MV-4-11 (cell line): ENCODE measurements at places on chromosomes 12 and 14.

- peak; percentile 33 for DNase-seq
Measured at GRCh38 chr12:29743801-29744200, 39.9 kb downstream of the TMTC1 start.

GRCh38 chr12:78878459-78878858, 13.9 kb downstream of the SYT1 start:
- DNase-seq = no peak

GRCh38 chr14:83255015-83255726, 1721.5 kb upstream of the SEL1L start:
- peak; percentile 98 for DNase-seq

GRCh38 chr12:29234965-29235626, 86.0 kb downstream of the FAR2 start:
- DNase-seq = no peak

DNA sequence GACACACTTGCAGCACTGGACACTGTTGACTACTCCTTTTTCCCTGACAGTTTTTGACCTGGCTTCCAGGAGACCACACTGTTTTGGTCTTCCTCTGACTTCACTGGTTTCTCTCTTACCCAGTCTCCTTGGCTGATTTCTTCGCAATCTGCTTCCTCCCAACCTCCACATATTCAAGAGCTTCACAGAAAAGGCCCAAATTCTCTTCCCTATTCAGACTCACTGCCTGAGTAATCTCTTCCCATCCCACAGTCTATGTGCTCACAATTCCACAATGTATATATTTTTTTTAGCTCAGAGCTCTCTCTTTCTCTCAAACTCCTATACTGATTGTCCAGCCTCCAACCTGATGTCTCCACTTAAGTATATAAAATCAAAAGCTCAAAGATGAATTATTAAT, 115.4 kb downstream of the SINHCAF start:
- DNase-seq = no peak

DNA sequence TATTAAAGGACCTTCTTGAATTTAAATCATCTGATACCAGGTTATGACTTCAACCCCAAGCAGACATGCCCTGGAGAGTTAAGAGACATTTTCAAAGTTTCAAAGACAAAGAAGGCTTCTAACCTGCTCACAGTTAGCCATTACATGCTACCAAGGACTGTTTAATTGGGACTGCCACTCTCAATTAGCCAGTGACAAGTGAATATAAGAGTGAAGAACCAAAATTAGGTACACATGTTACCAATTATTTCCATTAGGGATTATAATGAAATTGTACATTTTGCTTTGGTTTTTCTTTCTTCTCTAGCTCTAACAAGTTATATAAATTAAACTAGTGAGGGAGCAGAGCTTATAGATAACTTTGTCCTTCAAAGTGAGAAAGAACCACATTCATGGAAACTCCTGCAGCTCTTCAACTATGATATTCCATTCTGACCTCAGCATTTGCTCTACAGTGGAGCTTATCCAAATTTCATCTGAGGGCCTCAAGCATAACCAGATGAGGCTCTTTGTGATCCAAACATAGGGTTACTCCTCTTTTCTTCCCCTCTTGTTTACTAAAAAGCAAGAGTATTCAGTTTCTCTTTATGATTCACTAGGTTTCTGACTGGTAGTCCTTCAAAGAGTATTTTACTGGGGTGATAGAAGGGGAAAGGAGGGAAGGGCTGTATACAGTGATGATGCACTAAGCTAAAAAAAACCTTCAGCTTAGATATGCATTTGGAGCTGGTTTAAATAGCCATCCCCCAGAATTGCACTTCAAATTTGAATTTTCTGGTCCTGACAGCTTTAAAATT, 91.3 kb downstream of the DUSP6 start:
- no peak for DNase-seq

GRCh38 chr14:51139121-51139681, 44.3 kb upstream of the TRIM9 start:
- DNase-seq = peak; percentile 77

GRCh38 chr14:99632410-99633035, 12.4 kb upstream of the HHIPL1 start:
- DNase-seq = peak; percentile 18

GRCh38 chr12:64633940-64634337, 23.6 kb downstream of the RASSF3 start:
- DNase-seq = no peak

GRCh38 chr14:65222440-65222858, 120.1 kb upstream of the MAX start:
- DNase-seq = peak; percentile 36

- no peak for DNase-seq
Measured at GRCh38 chr14:69241577-69241976, 18.4 kb upstream of the GALNT16 start.

DNA sequence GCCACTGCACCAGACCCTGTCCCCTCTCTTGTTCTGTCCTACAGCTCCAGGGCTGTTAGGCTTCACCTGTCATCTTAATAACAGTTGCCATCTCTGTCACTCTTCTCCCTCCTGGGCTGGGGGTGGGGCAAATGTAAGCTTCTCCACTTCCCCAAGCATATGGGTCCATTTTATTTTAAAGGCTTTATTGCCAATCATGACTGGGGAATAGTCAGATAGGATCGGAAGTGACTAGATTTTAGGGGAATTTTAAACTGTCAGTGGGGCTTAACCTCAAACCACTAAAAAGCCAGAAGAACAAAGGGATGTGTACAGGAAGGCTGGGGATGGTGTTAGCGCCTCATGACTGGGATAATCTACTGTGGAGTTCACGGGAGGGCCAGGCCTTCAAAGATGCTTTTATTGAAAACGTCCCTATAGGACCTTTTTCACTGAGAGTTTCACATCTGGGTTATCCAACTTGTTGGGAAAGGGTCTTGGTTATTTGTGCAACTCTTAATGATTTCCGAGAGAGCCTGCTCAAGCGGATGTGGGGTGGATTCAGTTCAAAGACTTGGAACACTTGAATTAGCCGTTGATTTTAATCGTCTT, 41.6 kb downstream of the CHST11 start:
- DNase-seq = peak; percentile 24

DNA sequence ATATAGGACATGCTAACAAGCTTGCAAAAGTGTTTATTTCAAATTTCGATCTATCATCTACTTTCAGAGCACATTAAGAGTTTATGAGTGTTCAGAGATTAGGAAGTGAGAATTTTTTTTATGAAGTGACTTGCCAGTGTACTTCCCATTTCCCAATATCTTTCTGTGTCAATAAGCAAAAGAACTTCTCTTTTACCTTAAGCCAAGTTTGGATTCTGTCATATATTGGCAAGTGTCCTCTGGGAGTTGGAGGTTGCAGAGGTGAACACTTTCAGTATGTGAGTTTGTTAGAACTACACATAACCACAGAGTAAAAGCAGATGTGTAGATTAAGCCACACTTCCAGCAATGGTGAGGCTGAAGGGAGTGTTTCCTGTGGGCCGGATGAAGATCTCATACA, 16.6 kb upstream of the KLRF1 start:
- peak; percentile 92 for DNase-seq

DNA sequence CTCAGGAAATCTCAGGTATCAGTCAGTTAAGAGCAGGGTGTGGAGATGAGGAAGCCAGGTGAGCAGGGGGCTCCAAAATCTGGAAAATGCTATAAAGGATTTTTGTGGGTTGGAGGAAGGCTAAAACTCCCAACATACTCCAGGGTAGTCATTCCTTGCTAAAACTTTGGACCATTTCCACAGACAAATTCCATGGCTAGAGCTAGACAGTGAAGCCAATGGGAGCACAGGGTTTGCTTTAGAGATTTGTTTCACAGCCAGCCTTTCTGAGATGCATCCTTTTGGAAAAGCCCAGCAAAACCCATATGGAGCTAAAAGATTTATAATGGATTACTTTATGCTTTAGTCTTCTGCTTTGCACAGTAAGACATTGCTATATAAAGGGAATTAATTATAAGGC, 146.5 kb downstream of the SAMD4A start:
- no peak for DNase-seq

- DNase-seq = no peak
Measured at GRCh38 chr14:97634751-97635150, 837.6 kb downstream of the VRK1 start.

DNA sequence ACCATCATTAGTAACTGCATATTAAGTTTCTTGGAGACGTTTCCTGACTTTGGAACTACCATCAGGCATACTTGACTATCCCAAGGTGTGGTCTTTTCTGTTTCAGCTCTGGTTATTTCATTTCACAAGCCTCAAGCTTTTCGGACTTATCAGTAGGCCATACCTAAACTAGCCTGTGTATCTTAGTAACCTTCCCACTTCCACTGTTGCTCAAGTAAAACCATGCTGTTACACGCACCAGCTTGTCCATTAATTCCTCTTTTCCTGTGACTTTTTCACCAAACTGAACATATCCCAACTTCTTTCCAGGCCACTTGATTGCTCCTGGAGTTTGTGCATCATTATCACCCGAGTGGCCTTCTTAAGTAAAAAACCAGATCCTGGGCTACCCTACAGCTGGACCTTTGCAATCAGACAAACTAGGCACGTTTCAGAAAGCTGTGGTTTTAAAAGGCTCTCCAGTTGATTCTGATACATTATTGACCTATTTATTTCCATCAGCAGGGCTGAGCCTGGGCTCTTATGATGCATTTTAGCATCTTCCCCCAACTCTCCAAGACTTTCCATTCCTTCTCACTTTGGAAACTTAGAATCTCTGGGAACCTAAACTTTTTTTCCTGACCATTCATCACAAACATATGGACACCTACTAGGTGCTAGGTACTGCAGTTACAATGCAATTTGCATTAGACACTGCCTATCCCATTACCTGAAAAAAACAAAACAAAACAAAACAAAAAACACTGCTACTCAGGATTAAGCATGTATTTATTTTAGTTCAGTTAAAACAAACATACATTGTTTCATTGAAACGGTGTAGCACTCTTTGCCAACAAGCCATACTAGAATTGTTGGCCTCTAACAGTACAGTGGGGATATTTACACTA, 14.9 kb downstream of the SLC38A2 start:
- DNase-seq = peak; percentile 37
